ENCODE measurements at places on chromosomes 12 and 14.

DNA sequence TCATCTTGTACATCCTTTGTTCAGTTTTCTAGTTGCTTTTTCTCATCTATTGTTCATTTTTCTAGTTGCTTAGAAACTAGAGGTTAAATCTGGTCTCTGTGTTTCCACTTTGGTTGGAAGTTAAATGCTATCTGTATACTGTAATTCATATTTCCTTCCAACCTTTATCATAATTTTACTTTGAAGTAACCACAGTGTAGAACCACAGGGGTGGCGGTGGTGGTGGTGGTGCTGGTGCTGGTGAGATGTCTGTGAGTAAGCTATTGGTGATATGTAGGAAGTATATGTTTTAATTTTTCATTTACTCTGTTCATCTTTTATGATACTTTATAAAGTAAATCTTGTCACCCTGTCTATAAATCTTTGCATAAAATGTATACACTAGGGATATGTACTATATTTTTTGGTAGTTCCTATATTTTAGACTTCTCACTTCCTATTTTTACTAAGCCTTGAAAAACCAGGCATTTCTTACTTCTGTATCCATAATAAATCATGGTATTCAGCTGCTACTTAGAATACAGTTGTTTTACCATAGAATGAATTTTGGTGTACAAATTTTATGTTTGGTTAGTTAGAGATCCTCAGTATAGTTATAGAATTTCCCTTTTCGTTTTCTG lies 31.9 kb downstream of the CCDC91 start:
- no peak for DNase-seq

- no peak for DNase-seq
Observed at GRCh38 chr12:14911131-14911530, 25.5 kb upstream of the MGP start.

DNA sequence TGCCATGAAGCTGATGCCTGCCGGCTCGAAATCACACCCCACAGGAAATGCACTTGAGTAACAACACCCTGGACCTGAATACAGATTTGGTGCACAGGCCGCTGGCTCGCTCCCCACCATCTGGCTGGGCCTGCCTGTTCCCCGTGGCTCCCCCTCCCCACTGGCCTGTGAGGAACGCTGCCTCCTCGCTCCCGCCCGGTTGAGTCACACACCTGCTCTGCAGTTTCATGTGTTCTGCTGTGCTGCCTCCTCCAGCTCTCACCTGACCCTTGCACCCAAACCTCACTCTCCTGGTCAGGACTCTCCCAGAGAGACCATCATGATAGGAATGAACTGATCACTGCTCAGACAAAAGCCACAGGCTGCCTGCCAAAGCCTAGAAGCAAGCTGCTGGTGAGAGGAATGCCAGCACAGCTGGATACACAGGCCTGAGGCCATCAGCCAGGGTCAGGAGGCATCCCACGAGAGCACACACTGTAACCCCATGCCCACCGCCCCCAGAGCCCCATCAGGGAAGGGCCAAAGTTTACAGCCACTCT lies 3.8 kb upstream of the SIVA1 start:
- DNase-seq: no peak

GRCh38 chr14:96297000-96297399 lies 41.0 kb downstream of the BDKRB1 start:
- DNase-seq: no peak

DNA sequence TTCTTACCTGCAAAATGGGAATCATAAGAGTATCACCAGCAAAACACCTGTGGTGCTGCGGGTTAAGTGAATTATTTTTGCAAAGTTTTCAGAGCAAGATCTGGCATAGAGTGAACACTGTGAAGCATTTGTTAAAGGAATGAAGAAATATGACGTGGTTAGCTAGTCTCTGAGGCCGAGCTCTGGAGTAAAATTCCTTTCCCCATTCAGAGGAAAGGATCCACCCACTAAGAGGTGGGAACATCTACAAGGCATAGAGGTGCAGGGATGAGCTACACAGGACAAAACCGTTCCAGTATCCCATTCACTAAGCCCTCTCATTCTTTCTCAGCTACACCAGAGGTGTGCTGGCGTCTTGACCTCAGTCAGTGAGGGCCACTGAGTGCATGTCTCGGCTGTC lies 48.5 kb downstream of the JAG2 start:
- DNase-seq: no peak

Data from fibroblast of villous mesenchyme (primary cell).